ENCODE measurements at places on chromosomes 7 and 10.

DNA sequence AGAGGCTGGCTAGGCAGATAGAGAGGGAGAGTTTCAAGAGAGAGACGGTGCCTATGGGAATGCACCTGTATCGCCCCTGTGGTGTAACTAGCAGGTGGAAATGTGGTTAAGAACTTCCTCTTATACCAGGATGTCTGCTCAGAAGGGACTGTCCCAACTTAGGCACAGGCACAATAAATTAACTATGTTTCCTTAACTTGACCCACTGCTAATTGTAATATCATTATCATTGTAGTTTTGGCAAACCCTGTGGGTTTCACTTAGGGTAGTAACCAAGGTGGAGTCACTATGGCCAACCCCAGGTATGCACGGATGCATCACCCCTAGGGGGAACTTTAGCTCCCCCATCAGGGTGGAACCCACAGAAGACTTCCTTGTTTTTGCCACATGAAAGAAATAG lies 455.7 kb downstream of the DGKB start:
- peak; percentile 92 for ATAC-seq

- no peak for ATAC-seq
Observed at GRCh38 chr10:30051220-30051619, 8.2 kb downstream of the JCAD start.

DNA sequence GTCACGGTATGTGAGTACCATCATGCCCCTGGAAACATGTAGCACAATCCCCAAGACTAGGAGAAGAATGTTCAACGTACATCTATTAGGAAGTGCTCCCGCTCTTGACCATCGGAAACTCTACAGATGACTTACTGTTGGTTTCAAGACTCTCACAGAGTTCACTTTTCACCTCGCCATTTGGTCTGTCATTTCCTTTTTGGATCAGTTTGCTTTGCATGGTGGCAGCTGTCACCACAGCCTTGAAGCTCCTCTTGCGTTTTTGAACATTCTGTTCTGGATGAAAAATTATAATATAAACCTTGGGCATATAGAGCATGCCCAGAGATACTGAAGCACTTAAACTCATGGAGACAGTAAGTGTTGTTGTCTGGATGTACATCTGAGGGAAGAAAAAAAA lies 806.8 kb downstream of the GRM8 start:
- no peak for ATAC-seq

DNA sequence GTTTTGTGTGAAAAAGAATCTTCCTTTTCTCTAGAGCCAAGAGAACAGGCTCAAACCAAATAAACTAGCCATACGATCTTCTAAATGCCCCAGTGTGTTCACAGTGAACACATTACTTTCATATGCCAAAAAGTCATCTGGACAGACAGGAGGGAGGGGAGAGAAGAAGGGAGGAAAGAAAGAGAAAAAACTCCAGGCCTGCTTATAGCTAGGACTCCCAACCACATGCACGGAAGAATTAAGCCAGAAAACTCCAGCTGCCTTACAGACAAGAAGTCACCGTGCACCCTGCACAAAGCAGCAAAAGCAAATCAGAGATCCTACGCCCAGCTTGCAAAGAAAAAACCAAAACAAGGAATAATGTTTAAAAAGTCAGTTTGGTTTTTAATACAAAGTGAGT lies 34.3 kb downstream of the SNX8 start:
- ATAC-seq = no peak

DNA sequence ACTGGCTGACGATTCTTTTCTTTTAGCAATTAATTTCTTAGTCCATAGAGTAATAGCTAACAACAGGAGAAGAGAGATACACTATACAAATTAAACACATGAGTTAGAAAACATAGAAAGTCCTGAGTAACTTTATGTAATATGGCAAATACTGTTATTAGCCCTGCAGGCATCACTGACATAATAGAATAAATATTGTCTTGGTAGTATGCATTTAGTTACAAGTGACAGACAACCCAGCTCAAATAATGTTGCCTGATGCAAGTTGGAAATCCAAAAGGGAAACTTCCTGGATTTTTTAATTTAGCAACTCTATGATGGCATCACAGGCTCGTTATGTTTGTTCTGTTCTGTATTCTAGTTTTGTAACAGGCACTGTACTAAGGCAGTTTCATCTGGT lies 95.1 kb downstream of the DKK1 start:
- no peak for ATAC-seq

- no peak for ATAC-seq
Observed at GRCh38 chr7:148662646-148663045, 36.1 kb upstream of the CUL1 start.

DNA sequence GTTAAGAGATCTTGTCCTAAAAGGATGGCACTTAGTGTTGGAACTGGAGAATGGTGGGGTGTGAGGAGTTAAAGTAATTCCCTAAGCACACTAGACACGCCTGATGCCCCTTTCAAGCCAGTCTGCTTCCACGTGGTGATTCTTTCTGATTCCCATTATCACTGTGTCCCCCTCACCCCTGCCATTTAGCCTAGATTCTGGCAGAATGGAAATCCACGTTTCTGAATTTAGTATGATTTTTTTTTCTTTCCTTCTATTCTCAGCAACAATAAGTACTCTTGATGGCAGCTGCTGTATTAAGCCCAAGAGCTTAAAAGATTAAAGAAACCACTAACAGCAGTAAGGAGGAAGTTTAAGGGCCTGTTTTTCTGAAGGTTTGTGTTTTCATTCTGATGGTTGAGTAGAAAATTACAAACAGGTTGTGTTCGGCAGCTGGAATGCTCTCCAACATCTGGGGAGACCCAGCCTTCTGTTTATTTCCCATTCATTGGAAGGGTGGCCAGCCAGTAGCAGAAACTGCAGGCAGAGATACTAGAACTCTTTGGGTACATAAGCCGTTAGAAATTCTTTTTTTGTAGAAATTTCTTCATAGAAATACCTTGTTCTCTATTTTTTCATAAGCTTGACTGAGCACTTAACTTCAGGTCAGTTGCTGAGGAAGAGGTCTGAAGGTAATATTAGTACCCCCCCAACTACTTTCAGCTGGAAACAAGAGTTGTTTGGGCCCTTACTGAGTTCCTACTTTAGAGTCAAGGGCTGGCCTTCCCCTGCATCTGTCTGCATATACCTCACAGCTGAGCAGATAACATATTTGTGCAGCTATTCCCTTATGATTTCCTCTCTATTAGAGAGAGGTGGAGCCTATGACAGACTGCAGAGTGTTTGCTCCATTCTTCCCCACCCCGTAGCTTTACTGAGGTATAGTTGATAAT lies 355.1 kb downstream of the AUTS2 start:
- ATAC-seq = peak; percentile 93

GRCh38 chr10:675532-675931 lies 13.9 kb downstream of the DIP2C start:
- no peak for ATAC-seq

- no peak for ATAC-seq
Observed at GRCh38 chr10:125428054-125428453, 254.9 kb downstream of the TEX36 start.

DNA sequence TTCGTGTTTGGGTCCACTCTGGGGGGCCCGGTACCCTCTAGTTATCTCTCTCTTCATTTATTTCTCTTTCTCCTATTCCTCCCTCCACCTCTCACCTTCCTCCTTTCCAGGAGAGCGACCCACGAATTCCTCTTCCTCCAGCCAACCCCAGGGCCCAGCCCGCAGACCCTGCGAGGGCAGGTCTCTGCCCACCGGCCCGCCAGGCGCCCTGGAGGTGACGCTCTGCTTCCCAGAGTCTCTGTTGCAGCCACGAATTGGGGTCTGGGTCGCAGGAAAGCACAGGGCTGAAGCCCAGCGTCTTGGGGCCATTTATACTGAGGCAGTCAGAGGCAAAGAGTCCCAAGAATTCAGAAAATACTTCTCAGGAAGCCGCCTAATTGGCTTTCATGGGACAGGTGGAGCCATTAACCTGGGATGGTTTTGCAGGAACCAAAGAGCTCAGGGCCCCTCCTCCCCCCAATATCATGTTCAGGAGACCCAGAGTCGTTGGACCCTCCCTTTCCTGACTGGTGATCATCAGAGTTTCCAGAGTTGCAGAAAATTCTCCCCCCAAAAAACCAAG lies 2.7 kb upstream of the EN2 start:
- ATAC-seq = no peak

DNA sequence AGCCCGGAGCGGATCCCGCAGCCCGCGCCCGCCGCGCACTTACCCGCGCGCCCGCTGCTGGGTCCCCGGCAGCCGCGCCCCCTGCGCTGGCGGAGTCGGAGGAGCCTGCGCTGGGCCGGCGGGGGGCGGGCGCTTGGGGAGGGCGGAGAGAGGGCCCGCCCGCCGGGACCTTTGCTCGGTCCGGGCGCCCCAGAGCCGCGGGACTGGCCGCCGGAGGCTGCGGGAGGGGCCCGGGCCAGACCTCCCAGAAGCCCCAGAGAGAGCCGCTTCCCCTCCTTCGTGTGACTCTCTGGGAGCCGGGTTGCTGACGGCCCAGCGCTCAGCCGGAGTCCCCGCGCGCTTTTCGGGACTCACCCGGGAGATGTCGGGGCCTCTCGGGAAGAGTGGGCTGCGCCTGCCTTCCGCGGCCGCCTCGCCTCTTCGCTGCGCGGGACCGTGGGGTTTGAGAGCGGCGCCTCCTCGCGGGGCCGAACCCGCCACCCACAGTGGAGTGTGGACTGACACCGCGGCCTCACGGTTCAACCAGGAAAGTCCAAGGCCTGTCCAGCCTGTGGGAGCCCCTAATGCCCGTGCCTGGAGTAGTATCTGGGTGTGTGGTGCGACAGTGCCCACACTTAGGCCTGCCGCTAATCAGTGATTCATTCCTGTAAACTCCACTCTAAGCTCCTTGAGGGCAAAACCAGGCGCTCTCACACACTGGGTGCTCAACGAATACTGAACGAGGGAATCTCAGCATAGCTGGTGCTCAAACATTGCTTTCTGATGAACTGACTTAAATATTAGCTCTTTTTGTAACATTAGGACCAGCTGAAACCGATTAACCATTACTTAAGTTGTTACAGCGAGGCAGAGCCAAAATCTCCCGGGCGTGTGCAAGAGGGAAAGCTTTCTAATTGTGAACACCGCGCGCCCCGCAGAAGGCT lies at the start of gene GSDME:
Gene GSDME, minus strand, starts transcription at position 112 of the 923 bp plus-strand sequence. CDS start 7,690 bp downstream, outside the sequence.
- peak; percentile 82 for ATAC-seq

DNA sequence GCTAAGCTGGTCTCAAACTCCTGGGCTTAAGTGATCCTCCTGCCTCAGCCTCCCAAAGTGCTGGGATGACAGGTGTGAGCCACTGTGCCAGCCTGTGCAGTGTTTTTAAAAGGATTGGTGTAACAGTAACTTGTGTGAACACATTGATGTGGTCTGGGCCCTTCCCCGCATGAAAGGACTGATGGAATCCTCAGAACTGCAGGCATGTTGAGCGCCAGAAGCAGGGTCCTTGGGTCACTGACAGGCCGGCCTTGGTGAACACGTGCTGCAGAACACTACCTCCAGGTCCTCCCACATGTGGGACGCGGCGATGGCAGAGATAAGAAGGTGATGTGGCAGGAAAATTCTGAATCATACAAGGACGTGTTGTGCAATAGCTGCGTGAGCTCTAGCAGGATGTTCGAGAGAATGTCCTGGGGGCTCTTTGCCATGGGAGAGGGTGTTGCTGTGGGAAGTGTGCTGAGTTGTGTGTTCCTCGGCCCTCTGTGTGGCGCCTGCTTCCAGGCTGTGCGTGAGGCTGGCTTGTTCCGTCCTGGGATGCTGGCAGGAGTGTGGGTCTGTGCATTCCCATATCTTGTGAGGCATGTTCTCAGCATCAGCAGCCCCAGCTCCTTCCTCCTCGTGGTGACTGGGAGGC lies 68.2 kb downstream of the DNAJB6 start:
- ATAC-seq = no peak

- ATAC-seq = peak; percentile 34
Observed at GRCh38 chr7:55569797-55570196, 2.5 kb downstream of the VOPP1 start.

GRCh38 chr7:40903872-40904271 lies 769.1 kb downstream of the SUGCT start:
- no peak for ATAC-seq

GRCh38 chr10:47368431-47369180 lies 15.5 kb downstream of the ZNF488 start:
- ATAC-seq = peak; percentile 3

Data from stimulated activated memory B cell treated with anti-CD40 and anti-IgM and Interleukin-4, amounts not matched to agents 10 μg/mL and 1 μg/mL and 100 μg/mL, for 72 hours (primary cell).